ENCODE measurements at places on chromosomes 11 and 22.
A peak's percentile ranks its signal among the peaks of the same experiment; 100 is the strongest.

GRCh38 chr22:39097098-39098020 lies at the start of gene APOBEC3H:
APOBEC3H (plus strand) TSS chr22:39097244; CDS start chr22:39100279, 3,035 bp downstream.
- peak; percentile 43 for DNase-seq

GRCh38 chr11:2443881-2444820 lies at the start of gene TRPM5:
TRPM5 (minus strand) TSS chr11:2444514; CDS start chr11:2423036, 21,478 bp downstream.
- no peak for DNase-seq

GRCh38 chr11:72875736-72876135 lies 61.5 kb downstream of the ATG16L2 start:
- DNase-seq: no peak

DNA sequence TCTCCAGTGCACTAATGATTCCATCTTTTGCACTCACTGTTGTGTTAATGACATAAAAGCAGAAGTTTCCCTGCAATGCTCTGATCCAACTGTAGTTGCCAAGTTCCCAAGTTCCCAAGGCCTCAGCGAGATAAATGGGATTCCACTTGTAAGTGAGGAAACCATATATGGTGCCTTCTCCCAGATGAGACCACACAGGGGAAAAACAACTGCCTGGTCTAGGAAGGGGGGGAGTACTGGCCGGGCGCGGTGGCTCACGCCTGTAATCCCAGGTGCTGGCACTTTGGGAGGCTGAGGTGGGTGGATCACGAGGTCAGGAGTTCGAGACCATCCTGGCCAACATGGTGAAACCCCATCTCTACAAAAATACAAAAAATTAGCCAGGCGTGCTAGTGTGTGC lies 23.3 kb upstream of the RELA start:
- no peak for DNase-seq

- no peak for DNase-seq
Observed at GRCh38 chr22:17914474-17914873, 109.9 kb downstream of the MICAL3 start.

DNA sequence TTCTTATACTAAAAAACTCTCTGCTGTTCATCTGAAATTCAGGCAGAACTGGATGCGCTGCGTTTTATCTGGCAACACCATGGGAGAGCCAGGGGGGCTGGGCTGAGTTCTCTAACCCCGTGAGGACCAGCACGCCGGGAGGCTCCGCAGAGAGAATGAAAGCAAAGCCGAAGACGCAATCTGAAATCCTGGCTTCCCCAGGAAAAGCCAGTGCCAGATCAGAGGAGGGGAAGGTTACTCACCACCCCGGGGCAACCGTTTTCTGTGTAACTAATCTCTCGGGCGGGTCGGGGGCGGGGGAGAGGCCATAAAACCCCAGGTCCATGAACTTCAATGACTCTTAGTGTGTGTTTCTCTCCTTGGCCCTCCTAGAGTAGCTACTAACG lies 99.4 kb downstream of the SHANK2 start:
- DNase-seq: peak; percentile 44

- no peak for DNase-seq
Observed at GRCh38 chr11:101030692-101031091, 98.9 kb downstream of the PGR start.

- no peak for DNase-seq
Observed at GRCh38 chr22:43018615-43019014, 3.7 kb upstream of the PACSIN2 start.

- peak; percentile 94 for DNase-seq
Observed at GRCh38 chr22:23219822-23220484, 39.6 kb downstream of the BCR start.

GRCh38 chr11:36631774-36632173 lies 33.7 kb upstream of the RAG2 start:
- DNase-seq: no peak
